ENCODE measurements at places on chromosomes 11 and 22.

DNA sequence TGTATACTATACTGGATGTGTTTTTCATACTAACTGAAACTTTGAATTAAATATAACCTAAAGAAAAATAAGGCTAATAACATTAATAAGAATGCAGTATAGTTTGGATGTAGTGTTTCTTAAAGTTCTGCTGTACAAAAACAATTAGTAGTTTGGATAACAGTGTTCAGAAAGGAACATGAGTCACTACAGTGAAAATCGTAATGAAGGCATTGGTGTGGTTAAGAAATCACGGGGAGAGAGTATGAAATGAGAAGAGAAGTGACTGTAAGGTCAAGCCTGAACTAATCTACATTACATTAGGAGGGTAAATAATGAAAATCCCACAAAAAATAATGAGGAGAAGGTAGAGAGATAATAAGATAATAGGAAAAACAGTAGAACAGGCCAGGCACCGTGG is 726.6 kb upstream of the ARHGAP42 start:
- no peak for DNase-seq

- no peak for DNase-seq
These were observed 427.4 kb upstream of the CADM1 start for GRCh38 chr11:115931548-115932083.

GRCh38 chr22:43253839-43254238 is 66.9 kb upstream of the TTLL12 start:
- no peak for DNase-seq

- no peak for DNase-seq
These were observed 26.9 kb downstream of the POLR3H start for GRCh38 chr22:41517172-41518047.

DNA sequence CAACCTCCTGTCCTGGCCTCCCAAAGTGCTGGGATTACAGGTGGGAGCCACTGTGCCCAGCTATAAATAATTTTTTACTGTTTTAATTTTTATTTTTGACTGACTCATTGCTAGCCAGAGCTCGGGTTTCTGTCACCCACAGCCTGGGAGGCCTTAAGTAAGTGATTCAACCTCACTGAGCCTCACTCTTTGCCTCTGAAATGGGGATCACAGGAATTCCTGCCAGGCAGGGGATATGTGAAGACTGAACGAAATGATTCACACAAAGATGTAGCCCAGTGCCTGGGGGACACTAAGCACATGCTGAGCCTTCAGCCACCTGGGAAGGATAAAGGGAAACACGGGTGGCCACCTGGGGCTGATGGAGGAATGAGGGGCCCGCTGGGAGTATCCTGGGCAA is 3.8 kb upstream of the LRRC74B start:
- DNase-seq = no peak

DNA sequence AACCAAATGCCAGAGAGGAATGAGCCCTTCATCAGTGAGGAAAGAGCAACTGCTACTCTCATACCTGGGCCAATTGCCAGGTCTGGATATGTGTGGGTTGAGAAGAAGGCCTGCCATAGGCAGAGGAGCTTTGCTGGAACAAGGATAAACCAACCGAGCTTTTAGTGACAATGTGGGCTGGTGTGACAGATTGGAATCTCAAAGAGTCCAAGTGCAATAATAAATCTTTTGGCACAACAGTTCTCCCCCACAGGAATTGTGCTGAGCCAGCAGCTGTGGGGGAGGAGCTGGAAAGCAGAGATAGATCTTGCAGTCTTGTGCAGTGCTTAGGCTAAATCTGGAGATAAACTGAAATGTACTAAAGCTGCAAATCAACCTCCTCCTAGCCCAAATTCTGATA is 79.4 kb upstream of the ISX start:
- DNase-seq = no peak

DNA sequence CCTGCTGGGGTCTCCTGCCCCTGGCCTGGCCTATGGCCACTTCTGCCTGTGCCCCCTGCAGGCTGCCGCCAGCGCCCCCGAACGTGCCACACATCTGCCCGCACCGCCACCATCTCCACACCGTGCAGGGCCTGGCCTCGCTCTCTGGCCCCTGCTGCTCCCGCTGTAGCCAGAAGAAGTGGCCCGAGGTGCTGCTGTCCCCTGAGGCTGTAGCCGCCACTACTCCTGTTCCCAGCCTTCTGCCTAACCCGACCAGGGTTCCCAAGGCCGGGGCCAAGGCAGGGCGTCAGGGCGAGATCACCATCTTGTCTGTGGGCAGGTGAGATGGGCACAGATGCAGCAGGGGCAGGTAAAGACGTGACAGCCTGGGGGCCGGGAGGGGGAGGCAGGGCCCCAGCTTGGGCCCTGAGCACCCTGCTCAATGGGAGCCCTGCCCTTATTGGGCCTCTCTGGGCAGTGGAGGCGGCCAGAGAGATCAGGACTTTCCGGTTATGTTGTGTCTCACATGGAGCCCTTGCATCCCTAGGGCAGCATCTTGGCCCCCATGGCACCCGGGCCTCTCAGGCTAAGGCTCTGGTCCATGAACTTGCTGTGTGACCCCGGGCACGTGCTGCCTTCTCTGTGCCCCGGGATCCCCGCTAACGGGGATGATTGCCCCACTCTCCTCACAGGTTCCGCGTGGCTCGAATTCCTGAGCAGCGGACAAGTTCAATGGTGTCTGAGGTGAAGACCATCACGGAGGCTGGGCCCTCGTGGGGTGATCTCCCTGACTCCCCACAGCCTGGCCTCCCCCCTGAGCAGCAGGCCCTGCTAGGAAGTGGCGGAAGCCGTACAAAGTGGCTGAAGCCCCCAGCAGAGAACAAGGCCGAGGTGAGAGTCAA is 18.5 kb downstream of the RELT start:
- DNase-seq = no peak

DNA sequence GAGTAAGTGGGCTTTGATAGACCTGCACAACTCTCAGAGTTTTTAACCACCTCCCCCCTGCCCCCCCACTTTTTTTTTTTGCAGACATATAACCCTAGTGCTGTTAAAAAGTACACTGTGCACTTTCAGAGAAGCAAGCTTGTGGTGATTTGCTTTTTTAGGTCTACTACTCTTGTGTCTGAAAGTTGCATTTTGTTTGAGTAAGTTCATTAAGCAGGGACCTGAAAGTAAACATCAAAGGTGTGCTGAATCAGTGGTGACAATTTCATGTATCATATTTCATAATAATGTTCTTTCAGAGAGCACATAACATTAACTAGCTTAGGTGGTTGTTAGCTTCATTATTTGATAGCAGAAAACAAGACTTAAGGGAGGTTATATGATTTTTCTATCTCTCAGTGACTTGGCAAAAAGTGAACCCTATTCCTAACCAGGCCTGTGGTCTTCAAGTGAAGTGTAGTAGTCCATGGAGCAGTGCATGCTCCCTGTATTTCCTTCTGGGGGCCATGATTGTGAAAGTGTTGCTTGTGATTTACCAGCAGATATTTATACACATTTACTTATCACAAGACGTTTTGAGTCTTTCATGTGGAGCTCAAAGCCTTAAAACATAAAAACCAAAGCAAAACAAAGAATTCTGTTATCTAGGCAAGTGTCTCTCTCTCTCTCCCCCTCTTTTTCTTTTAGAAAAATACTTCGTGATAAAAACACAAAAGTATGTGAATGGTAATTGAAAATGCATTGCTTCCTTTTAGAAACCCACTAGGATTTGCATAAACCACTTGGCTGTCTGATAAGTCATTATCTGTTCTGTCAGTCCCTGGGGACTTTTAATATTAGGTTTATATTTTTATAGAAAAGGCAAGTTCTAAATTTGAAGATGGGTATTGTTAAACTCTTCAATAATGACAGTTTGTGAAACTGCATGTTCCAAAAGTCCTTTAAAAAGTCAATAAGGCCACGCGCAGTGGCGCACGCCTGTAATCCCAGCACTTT is 7.5 kb upstream of the RAG2 start:
- DNase-seq = no peak

- no peak for DNase-seq
These were observed 65.5 kb upstream of the CHORDC1 start for GRCh38 chr11:90288212-90288821.

DNA sequence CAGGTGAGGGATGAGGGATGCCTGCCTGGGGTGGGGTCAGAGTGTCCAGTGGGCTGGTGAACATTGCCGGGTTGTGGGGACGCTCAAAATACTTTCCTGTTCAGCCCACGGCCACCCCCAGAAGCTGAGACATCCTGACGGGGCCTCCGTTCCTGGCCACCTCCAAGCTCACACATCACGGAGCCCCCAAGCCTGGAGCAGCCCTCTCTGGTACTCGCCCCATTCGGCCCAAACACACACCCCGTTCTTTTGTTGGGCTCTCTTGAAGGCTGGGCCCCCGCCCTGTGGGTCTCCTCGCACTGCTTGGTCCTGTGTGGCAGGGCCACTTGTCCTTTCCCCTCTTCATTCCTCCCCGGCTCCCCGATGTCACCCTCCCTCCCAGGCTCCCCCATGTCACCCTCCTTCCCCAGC is 442.6 kb downstream of the TBC1D22A start:
- DNase-seq = no peak

DNA sequence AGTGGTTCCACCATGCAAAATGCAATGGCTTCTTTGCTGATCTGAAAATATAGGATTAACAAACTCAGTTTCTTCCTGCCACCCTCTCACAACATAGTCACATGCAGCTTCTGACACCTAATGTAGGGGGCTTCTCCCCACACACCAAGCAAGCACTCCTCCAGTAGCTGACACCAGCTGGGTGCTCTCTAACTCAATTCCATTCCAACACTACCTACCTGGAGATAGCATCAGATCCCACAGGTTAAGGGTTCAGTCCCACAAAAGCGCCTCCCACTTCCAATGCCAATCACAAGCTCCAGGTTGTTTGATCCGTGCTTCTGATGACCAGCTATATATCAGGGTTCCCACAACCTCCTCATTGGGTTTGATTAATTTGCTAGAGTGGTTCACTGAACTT is 31.8 kb upstream of the NNMT start:
- DNase-seq = no peak

- no peak for DNase-seq
These were observed 8.5 kb downstream of the ADORA2A start for GRCh38 chr22:24435861-24436371.

DNA sequence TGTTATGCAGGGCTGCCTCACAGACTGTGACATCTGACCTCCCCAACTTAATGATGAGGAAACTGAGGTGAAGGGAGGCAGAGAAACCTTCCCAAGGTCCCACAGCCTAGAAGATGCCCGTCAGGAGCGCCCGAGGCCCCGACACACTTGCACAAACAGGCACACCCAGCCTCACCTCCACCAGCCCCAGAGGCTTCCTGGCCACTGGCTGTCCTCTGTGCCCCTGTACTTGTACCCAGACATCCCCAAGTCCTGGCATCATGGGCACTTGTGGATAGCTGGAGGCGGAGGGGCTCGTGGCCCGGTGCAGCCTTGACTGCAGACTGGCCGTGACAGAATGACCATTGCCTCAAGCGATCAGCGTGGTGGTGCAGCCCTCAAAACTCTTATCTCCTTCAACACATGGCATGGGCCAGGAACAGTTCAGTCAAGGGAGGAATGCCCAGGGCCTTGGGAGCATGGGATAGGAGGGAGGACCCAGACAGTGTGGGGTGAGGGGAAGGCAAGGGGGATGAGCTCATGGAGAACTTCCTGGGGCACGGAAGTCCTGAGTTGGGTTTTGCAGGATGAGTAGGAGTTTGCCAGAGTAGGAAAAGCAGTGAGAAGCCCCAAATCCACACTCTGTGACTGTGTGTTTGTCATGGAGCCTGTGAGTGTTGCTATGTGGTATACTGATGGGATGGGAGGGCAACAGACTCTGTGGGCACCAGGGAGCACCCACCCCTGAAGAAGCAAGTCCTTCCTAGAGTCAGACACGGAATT is 25.8 kb upstream of the PPARA start:
- DNase-seq = no peak

- no peak for DNase-seq
These were observed 22.3 kb downstream of the DDX6 start for GRCh38 chr11:118768690-118769089.

- DNase-seq = no peak
These were observed 692.1 kb downstream of the NTM start for GRCh38 chr11:132062541-132062940.

DNA sequence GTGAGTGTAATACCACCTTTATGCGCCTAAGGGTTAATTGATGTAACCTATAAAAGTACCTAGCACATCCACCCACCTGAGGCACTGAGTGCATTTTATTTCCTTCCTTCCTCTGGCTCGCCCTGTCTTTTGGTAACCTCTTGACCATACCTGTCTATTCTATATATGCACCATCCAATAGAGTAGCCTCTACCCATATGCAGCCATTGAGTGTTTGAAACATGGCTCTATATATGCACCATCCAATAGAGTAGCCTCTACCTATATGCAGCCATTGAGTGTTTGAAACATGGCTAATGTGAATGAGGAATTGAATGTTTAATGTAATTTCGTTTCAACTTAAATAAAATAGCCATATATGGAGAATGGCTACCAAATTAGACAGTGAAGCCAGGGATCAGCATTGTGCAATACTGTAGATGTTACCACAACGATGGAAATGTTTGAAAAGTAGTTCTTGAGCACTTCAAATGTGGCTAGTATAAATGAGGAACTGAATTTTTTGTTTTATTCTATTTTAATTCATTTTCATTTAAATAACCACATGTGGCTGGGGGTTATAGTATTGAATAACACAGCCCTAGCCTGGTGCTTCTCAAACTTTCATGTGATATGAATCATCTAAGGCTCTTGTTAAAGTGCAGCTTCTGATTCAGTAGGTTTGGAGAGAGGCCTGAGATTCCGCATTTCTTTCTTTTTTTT is 33.8 kb downstream of the SLC35F2 start:
- no peak for DNase-seq

DNA sequence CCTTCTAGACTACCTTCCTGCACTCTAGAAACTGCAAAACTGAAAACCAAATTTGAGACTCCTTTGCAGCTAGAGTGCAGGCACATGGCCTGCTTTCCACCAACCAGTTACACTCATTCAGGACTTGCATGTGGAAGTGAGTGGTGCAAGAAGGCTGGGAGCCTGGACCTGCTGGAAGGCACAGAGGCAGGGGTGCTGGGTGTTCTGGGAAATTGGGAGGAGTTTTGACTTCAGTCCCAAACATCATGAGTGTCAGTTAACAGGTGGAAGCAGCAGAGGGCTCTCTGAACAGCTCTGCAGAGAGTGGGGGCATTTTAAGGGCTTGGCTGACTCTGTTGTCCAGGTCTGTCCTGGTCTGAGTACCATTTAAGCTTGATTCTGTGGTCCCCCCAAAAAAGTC is 49.3 kb upstream of the SYT13 start:
- no peak for DNase-seq

- no peak for DNase-seq
These were observed 5.4 kb upstream of the GAS2L1 start for GRCh38 chr22:29300807-29301601.

- no peak for DNase-seq
These were observed 129.5 kb upstream of the E2F8 start for GRCh38 chr11:19370100-19370861.

GRCh38 chr11:69563946-69564775 is 76.8 kb upstream of the CCND1 start:
- no peak for DNase-seq

DNA sequence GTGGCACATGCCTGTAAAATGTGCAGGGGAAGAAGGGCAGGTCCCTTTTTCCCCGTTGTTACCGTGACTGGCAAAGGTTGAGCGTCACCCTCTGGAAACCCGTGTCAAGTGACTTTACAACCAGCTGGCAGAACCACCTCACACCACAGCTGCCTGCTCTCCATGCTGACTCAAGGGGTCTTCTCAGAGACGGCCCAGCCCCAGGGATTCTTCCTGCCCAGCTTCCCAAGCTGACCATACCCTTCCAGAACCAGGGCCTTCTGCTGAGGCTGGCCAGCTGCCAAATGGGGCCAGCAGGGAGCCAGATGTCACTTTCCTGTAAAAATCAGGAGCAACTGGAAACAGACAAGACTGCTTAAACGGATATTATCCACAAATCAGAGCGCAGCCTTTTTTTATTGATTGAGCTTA is 6.3 kb downstream of the PC start:
- no peak for DNase-seq

All from NCI-H187 treated with DMSO at 0.1 percent for 48 hours (cell line).